ENCODE measurements at places on chromosomes 11 and 22.
A peak's percentile ranks its signal among the peaks of the same experiment; 100 is the strongest.

- DNase-seq, result no peak
These were observed 27.2 kb downstream of the OR2AT4 start for GRCh38 chr11:75069473-75069872.

GRCh38 chr22:32052244-32052643, 9.2 kb downstream of the SLC5A1 start:
- DNase-seq, result no peak

GRCh38 chr22:32583921-32584335, 109.3 kb downstream of the FBXO7 start:
- DNase-seq, result no peak

DNA sequence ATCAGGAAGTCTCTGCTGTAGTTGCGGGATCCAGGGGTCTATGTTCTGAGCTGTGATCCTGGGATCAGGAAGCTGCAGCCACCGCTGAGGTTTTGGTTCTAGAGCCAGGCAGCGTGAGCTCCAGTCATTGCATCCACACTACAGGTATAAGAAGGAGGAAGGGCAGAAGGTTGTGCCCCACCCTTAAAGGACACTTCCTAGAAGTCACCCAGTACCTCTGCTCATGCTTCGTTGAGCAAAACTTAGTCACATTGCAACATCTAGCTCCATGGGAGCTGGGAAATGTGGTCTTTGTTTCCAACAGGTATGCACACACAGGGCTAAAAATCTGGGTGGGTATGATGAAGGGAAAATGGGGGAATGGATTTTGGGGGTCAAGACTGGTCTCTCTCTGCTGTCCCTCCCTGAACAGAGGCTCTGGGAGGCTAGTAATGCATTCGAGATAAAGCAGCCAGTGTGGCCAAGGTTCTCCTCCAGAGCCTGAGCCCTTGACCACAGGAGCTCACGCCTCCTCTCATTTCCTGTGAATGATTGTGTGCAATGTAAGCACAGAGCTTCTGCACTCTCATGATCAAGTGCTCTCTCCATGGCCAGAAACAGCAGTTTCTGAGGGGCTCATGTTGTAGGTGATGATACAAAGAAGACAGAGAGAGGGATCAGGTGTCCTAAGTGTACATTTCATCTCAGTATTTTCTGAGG, 86.8 kb upstream of the OR4B1 start:
- DNase-seq, result no peak

- DNase-seq, result no peak
These were observed 271.4 kb upstream of the LUZP2 start for GRCh38 chr11:24225501-24225900.

DNA sequence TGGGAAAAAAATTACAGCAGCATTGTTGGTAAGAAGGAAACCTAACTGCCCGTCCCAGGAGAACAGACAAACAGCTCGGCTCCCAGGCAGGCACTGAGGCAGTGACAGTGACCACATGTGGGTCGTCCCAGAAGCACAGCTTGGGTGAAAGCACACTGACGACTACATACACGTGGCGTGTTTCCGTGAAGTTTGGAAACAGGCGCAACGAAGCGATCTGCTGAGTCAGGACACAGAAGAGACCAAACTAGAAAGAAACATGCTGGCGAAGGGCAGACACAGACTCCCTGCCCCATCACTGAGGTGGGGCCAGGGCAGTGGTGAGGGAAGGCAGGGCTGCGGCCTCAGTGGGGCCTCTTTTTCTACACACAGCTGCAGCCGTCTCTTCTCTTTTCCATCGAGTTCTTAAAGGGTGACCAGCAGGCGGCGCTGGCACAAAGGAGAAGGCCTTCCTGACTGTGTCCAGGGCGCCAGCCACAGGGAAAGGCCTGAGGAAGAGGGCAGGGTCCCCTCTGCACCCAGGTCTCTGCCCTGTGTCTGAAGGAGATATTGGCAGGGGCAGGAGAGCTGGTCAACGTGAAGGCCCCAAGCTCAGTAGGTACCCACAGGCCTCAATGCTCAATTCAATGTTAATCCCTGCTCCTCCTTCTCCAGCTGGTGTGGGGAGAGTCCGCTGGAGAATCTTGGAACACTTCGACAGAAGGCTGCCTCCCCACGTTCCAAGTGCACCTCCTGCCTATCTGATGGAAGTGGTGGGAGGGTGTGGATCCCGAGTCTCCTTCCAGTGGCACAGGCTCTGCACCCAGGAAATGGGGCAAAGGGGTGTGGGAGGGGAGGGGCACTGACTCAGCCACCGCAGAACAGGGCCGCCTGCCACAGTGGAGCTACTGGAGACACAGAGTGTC, 19.9 kb downstream of the CARS1 start:
- DNase-seq, result peak; percentile 48

GRCh38 chr22:38833061-38833460, 10.8 kb downstream of the NPTXR start:
- no peak for DNase-seq

GRCh38 chr11:9493492-9493891, 32.7 kb downstream of the ZNF143 start:
- no peak for DNase-seq

DNA sequence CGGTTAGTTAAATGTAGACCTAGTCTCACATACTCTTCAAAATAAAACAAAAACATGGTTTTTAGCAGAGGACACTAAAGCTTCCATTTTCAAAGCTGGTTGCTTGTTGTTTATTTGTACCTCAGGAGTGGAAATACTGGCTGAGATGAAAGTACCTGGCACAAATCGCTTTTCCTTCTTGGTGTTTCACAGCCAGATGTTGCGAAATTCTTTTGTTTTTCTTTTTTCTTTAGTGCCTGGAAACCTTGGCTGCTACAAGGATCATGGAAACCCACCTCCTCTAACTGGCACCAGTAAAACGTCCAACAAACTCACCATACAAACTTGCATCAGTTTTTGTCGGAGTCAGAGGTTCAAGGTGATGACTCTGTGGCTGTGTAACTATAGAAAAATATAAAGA, 48.3 kb downstream of the KREMEN1 start:
- no peak for DNase-seq

DNA sequence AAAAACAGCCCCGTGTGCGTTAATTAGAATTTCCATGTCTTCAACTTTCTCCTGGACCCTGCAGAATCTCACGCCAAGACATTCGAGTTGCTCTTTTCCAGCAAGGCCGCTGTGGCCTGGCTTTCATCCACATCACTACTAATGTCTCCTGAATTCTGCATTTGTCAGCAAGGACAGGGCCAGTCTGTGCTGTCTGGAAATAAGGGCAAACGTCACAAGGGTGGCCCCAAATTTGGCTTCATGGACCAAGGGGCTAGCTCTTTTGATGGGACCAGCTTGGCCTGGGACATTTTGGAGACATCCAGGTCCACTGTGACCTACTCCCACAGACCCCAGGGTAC, 33.4 kb downstream of the KCNQ1OT1 start:
- no peak for DNase-seq

- no peak for DNase-seq
These were observed 15.0 kb downstream of the TSPO start for GRCh38 chr22:43166132-43166930.

GRCh38 chr11:132284611-132285010, 914.2 kb downstream of the NTM start:
- DNase-seq, result no peak

DNA sequence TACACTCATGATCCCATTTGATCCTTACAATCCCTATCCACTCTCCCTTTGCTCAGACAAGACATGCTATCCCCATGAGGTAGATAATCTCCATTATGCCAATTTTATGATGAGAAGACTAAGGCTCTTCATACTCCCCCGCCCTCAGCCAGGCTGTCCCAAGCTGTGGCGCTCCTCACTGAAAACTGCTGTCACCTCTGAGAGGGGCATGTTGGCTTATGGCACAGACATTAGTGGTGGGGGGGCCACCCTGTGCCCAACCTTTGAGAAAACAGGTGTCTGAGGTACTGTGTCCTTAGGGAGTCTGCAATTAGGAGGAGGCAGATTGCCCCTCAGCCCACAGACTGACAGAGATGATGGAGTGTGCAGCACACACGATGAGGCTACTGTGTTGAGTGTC, 2.4 kb downstream of the DDTL start:
- DNase-seq, result no peak

DNA sequence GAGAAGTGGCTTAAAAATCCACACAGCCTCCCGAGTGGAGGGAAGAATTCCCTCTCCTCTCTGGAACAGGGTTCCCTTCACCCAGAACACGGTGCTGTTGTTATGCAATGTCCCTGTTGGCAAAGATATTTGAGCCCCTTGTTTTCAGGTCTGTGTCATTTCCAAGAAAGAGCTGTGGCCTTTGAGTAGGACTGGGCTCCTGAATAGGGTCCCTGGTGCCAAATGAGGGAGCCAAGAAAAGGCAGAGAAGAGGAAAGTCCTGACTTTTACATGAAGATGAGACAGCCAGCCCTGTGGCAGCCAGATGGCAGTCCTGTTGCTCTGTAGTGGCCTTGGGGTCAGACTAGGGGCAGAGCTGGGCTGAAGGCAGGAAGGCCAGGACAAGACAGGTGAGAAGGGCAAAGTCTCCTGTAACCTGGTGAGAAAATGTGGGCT, 51.2 kb upstream of the ELF5 start:
- DNase-seq, result no peak

- DNase-seq, result no peak
These were observed 1194.3 kb upstream of the TENM4 start for GRCh38 chr11:80635178-80635577.

DNA sequence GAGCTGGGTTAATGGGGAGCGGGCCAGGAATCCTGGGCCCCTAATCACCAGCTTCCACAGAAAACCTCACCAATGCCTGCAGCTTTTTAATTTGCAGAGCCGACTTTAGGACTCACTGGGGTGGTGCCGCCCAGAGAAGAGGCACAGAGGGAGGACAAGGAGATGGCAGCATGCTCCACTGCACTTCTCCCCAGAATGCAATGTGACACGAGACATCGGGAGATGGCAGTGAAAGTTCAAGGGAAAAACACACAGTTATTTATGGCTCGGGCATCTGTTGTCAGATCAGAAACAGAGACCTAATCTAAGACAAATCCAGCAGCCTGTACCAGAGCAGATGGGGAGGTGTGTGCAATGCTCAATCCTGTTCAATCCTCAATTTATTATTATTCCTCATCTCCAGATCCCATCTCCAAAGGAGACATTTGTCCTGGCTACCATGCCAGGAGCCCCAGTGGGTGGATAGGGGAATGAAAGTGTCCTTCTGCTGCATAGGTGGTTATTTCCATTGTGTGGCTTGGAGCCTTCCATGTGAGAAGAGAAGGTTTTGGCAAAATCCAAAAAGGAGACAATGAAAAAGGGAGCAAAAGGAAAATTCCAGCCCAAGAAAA, 250.0 kb downstream of the NXPE2 start:
- DNase-seq, result no peak

DNA sequence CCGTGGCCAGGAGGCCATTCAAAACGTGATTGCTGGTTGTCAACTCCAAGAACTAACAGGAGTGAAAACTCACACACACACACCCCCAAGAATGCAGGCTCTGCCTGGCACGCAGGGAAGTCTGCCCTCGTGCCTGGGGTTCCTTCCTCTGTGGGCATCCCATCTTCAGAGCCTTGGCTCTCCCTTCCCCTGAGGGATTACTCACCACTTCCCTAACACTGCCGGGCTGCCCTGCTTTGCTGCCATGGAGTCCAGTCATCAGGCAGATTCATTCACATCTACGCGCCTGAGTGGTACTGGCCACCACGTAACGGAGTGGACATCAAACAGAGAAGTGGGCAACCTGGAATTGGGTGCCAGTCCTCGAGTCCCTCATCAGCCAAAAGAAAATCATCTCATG, 120.7 kb upstream of the TMEM45B start:
- no peak for DNase-seq

GRCh38 chr22:39683639-39684038, 113.1 kb downstream of the CACNA1I start:
- DNase-seq, result no peak

- no peak for DNase-seq
These were observed 168.9 kb downstream of the MIAT start for GRCh38 chr22:26825960-26826935.

GRCh38 chr11:125370561-125371389, 125.3 kb downstream of the FEZ1 start:
- DNase-seq, result no peak

DNA sequence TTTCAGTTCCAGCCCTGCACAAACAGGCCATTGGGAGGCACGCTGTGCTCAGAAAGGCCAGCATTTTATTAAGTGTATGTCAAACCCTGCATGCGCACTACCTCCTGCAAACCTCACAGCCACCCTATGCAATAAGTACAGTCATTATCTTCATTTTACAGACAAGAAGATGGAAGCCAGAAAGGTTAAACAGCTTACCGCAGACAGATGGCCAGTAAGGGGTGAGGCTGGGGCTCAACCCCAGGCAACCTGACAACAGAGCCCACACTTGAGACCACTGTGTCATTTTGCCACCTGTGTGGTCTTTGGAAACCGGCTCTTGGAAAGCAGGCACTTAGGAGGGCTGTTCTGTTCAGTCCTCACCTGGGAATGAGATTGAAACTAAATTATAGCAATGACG, 142.3 kb downstream of the NXPE2 start:
- no peak for DNase-seq

- no peak for DNase-seq
These were observed 368.5 kb downstream of the NELL1 start for GRCh38 chr11:21037850-21038249.

DNA sequence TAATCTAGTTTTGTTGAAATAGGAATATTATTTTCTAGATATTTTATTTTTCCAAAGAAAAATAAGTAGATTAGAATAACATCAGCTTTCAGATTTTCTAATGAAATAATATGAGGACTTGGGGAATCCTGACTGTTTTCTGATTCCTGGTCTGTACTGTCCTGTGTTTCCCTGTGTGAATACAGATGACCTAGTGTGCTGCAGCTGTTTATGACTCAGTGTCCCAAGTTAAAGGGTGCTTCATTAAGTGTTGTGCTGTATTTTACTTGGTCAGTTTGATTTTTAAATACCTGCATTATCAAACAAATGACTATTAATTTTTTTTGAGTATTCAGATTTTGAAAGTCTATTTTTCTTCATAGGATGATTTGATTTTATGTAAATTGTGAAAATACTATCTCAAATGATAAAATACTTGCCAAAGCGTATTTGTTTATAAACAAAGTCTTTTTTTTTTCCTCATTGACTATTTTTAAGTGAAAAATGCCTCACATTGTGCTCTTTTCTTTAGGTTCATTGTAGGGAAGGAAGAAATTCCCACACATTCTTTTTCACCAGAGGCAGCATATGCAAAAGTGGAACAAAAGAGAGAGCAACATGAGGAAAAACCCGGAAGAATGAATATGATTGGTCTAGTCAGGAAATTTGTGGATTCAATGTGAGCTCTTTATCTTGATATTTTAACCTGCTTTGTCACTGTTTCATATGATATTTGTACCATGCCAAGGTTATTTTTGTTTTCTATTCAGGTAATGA, 264.2 kb downstream of the TMEM135 start:
- no peak for DNase-seq

GRCh38 chr11:124798991-124799347, 1.2 kb downstream of the MSANTD2 start:
- DNase-seq, result no peak

Measured in stimulated activated CD4-positive, alpha-beta T cell treated with anti-CD3 and anti-CD28 coated beads, Interleukin-4, amount 100 ng/mL, for 24 hours (primary cell).